ENCODE measurements at places on chromosomes 5 and 9. TPM values are rescaled to one million over a fixed set of nuclear protein-coding genes. Genes with fewer than 3 reads are reported as not detected.

Gene MARCOL
- total RNA-seq = not detected

Gene MEF2C
- total RNA-seq = 98.0 TPM

Gene ANKRD34B
- under 0.01 TPM for total RNA-seq

Gene SLC34A3
- total RNA-seq = not detected

Gene PCDHB3
- under 0.01 TPM for total RNA-seq

DNA sequence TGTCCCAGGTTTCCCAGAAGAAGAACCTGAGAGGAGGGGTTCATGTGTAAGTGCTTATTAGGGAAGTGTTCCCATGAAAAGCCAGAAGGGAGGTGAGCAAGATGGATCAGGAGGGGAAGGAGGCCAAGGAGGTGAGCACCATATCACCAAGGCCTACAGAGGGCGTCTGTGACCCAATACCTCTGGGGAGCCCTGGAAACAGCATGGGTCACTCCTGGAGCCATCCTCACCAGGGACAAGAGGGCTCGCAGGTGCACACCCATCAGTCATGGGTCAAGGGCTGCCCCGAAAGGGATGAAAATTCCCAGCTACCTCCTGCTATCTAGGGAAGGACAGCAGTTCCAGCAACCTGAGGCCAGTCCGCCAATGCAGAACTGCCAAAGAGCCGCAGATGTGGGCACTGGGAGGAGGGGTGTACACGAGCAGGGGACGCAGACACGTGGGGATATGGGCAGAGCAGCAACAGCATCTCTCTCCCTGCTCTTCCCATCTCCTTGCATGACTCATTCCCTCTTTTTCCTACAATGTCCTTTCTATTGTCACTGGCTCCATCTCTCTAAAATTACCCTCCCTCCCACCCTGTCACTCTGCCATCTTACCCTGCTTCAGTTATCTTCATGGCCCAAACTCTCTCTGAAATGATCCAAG lies 167.6 kb upstream of the FSTL4 start:
- DNase-seq = no peak

GRCh38 chr9:26112724-26113123 lies 434.5 kb upstream of the TUSC1 start:
- DNase-seq = no peak

GRCh38 chr5:123611406-123611709 lies 99.4 kb downstream of the CSNK1G3 start:
- DNase-seq = no peak

DNA sequence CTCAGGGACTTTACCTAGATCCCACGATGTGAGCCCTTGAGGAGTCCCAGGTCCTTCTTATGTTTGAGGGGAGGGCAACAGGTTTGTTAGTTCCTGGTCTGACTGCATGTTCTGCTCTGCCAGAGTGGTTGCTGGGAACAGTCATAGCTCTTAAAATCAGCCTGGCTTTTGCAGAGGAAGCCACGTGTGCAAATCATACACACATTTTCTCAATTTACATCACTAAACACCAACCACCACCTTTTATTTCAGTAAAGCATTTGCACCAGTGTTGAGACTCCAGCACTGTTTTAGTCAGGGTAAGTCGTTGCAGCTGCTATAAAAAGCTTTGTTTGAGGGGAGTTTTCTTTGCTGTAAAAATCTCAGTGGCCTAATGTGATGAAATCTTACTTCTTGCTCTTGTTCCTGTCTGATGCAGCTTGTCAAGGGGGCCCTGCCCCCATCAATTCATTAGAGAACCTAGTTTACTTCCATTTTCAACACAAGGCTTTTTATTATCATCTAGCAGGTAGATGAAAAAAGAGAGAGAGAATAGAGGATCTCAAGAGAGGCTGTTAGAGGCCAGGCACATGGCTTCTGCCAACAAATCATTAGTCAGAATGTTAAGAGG lies 70.3 kb upstream of the VCAN start:
- no peak for DNase-seq

DNA sequence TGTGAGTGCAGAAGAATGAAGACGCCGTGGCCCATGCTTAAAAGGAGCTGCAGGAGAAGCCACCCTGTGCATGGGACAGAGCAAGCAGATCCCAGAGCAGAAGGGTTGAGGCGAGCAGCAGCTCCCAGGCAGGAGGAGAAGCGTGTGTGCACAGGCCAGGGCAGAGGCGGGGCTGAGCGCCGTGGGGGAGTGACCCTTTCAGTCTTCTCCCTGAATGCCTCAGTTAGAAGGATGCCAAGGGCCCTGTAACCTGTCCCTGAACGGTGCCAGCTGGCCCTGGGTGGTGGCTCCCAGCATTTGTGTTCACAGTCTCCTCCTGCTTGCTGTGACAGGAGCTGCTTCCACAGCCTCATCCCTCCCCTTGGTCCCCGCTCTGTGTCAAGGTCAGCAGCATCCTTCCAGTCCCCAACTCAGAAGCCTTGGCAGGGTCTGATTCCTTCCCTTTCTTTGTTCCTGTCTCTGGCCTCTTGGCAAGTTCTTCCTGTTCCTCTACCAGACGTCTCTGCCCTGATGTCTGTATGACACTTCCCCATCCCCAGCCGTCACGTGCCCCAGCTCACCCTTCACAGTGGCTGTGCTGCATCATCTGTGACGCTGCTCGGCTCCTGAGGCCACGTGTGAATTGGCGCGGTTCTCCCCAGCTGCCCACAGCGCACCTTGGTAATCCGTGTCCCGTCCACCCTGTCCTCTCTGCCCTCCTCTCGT lies 5.2 kb downstream of the EXOC3 start:
- no peak for DNase-seq

DNA sequence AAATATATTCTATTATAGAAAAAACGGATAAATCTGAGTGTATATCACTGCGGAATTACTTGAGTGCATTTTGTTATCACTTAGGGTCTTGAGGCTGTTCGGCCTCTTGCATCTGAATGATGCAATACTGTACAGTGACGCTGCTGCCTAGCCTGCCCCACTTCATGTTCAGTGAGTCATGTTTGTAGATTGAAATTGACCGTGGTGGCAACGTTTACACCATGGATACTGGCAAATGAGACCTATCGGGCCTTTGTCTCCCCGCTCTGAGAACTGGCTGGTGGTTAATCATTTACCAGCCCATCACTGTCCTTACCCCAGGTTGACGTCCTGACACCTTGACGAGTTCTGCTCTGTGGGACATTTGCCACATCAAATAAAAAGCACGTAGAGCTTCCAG lies 510.1 kb upstream of the ADAMTS16 start:
- no peak for DNase-seq

DNA sequence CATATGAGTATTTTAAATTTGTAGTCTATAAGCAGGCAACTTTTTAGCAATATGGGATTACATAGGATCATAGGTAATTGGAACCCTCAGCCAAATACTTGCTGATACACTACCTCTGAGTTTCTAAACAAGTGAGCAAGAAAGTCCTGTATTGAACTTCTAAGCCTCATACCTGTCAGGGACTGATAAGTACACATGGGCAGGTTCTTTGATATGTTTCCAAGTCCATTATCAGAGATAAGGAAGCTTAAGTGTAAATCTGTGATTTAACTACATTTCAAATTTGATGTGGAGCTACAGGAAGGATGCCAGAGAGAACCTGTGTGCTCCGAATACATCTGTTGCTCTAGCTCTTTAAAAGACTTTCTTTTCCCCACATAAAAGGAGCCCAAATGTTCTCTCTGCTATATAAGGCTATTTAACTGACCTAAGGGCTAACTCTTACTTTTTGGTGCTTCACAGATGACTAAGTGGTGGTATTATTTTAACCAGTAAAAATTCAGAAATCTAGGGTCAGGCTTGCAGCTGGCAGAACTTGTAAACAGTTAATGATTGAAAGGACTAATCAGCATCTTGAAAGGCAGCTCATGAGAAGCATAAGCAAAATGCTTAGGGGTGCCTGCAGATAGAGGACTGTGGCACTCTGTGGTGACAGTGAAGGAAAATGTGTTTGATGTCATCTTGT lies 228.6 kb downstream of the NR3C1 start:
- no peak for DNase-seq

All from hematopoietic multipotent progenitor cell (in vitro differentiated cells).